ENCODE measurements at places on chromosomes 11 and 22.
A peak's percentile ranks its signal among the peaks of the same experiment; 100 is the strongest.

GRCh38 chr11:122809866-122810265 is 28.4 kb upstream of the CRTAM start:
- DNase-seq, result no peak

GRCh38 chr11:86644291-86644690 is 28.1 kb downstream of the ME3 start:
- DNase-seq, result no peak

GRCh38 chr11:64040684-64041322 is 5.1 kb downstream of the FLRT1 start:
- no peak for DNase-seq

GRCh38 chr22:46747646-46748045 is 9.6 kb upstream of the CERK start:
- no peak for DNase-seq

- no peak for DNase-seq
Observed at GRCh38 chr22:45397806-45398205, 15.6 kb downstream of the SMC1B start.

DNA sequence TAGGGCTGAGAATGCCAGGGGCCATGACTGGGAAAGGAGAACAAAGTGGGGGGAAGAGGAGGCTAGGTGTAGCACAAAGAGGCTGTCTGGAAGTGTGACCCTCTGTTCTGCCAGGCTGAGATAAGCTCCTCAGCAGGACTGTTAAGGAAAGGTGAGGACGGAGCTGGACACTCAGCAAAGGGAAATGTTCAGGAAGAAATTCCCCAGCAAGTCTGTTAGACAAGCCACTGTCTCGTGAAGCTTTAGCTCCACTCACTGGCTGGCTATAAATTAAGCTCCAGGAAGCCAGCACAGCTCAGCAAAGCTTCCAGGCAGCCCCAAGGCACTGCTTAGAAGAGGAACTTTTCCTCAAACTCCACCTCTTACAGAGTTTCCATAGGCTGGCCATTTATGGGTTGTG is 181.2 kb upstream of the API5 start:
- DNase-seq, result no peak

DNA sequence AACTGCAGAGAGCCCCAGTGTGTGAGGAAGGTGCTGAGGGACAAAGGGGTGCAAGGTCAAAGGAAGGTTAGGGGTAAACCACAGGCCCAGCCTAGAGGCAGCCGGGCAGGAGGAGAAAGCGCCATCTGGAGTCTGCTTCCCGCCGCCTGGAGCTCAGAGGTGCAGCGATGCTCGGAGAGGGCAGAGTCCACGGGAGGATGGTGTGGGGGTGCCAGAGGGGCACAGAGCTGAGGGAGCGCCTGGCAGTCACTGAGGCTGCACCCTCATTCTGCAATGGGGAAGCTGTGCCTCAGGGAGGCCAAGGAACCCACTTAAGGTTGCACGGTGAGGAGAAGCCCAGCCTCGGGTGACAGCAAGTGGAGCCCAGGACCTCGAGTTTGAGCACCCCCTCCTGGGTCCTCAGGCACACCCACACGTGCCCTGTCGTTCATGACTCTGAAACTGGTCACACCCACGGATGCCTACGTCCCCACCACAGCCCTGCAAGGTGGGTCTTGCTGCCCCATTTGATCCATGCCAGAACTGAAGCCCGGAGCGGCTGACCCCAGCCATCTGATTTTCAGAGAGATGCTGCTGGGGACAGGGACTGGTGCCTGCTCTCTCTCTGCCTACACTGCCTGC is 1.6 kb downstream of the IL2RB start:
- DNase-seq, result no peak

DNA sequence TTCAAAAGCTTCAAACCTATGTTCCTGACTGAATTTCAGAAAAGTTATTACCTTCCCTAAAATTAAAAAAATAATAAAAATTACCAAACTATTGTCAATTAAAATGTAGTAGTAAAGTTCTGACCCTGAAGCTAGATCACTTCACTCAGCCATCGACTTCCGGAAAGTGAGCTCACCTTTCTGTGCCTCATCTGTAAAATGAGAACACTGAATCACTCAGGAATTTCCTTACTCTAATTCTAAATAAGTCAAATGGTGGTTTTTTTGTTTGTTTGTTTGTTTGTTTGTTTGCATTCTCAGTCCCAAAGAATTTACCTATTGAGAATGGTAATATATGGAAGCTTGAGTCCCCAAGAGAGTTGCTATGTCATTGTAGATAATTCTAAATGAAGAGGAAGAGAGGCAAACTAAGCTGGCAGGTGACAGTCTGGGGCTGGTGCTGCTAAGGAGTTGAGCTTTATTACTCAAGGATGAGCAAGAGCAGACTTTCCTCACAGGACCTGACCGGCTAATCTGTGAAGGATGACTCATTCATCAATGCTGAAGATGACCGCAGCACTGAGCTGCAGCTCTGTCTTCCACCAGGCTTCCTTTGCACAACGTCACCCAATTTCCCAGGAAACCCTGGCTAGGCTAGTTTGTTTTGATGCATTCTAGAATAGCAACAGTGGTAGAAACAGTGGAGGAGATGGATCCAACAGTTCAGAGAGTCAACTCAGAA is 248.8 kb downstream of the RAB38 start:
- peak; percentile 53 for DNase-seq

DNA sequence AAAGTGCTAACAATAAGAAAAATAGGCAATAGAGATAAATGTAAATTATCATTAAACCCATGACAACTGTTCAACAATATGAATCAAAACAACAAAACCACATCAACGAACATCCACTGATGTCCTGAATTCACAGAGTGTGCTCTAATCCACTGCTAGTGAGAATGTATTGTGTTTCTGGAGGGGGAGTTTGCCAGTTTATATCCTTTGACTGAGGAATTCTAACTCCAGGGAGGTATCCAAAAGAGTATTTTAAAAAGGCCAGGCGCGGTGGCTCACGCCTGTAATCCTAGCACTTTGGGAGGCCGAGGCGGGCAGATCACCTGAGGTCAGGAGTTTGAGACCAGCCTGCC is 1.7 kb upstream of the WEE1 start:
- no peak for DNase-seq

- DNase-seq, result no peak
Observed at GRCh38 chr11:111225881-111226280, 19.6 kb upstream of the POU2AF2 start.

GRCh38 chr11:4388221-4388620 is 5.3 kb downstream of the TRIM21 start:
- DNase-seq, result no peak

DNA sequence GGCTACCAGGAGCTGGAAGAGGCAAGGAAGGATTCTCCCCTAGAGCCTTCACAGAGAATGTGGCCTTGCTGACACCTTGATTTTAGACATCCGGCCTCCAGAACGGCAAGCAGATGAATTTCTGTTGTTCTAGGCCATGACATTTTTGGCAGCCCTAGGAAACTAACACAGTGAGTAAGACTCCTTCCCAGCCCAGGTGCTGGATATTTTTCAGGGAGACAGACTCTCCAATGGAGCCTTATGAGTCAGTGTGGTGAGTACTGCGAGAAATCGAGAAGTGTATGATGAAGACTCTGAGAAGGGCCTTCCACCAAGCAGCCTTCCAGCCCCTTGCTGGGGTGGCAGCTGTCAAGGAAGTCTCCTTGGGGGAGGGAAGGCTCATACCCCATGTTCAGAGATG is 114.4 kb downstream of the OSBP2 start:
- no peak for DNase-seq

GRCh38 chr11:119808407-119809185 is 79.6 kb upstream of the NECTIN1 start:
- no peak for DNase-seq

GRCh38 chr22:28629420-28630176 is 50.0 kb downstream of the TTC28 start:
- DNase-seq, result no peak

DNA sequence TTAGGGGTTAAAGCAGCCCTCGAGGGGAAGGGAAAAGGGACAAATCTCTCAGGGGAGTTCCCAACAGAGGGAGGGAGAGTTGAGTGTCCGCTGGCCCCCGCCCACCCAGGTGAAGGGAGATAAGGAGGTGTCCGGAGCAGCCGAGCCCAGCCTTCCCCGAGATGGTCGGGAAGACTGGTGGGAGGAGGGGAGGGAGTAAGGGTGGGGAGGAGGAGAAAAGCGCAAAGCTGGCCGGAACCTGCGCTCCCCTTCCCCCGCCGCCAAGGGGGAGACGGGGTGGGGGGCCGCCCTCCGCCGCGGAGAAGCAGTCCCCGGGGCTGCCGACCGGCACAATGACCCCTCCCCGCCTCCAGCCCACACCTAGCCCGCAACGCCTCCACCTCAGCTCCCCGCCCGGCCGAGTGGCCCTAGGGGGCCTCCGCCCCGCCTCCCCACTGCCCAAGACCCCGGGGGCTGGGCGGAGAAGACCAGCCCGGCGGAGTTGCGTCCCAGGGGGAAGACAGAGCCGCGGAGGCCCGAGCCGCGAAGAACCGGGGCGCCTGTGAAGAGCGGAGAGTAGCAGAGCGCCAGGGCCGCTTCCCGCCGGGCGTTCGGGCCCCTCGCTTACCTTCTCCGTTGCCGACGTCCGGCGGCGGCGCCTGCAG is 479 bp downstream of the RSF1 start:
- no peak for DNase-seq

- no peak for DNase-seq
Observed at GRCh38 chr11:119347242-119347641, 737 bp upstream of the MFRP start.

- no peak for DNase-seq
Observed at GRCh38 chr11:2097356-2097997, 41.7 kb downstream of the IGF2 start.

DNA sequence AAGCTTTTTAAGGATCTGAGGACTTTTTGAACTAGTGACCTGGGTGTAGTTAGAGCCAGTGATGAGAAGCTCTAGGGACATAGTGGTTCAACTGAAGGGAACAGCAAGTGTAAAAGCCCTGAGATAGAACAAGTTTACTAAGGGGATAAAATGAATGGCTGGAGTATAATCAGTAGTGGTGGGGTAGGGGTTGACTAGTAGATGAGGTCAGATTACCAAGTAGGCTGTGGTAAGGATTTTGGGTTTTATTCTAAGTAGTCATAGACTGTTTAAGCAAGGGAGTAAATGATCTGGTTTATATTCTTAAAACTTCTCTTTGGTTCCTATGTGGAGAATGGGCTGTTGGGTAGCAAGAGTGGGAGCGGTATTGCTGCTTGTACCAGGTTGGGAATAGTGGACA is 15.3 kb downstream of the TRIM44 start:
- no peak for DNase-seq

- no peak for DNase-seq
Observed at GRCh38 chr22:22166941-22167713, 77.5 kb upstream of the VPREB1 start.

DNA sequence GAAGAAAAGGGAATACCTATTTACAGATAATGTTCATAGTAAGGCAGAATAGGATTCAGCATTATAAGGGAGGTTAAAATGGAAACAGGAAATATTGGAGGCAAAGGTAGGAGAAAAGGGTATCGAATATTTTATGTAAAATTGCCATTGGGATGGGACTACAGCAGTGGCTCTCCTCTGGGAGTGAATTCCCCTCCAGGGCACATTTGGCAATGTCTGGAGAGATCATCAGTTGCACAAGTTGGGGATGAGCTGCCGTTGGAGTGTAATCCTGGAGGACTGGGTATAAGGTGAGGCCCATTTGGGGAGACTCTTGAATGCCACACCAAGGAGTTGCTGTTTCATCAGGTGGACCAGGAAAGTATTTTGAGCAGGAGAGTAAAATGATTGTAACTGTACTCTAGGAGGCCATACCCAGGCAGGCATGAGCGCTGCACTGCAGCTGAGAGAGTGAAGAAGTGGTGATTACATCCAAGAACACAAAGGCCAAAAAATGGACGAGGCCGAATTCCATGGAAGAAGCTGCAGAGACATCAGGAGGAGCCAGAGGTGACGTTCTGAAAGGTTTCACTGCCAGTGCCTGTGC is 8.7 kb upstream of the ACRV1 start:
- DNase-seq, result no peak

DNA sequence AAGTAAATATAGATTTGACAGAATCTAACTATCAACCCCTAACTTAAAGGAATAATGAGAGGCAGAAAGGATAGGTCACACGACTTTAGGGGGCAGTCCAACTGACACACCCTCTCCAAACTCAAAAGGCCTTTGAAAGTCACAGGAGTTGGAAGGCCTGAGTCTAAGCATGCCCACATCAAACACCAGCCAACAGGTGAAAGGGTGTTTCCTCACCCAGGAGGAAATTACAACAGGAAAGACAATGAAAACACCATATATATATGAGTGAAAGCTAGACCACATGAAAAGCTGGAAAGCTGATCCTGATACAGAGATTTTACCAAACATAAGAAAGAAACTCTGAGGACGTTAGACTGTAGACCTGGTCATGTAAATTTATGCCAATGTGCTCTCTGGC is 10.5 kb upstream of the DEPDC7 start:
- no peak for DNase-seq

GRCh38 chr11:81725701-81726100 is 1008.0 kb downstream of the FAM181B start:
- no peak for DNase-seq

DNA sequence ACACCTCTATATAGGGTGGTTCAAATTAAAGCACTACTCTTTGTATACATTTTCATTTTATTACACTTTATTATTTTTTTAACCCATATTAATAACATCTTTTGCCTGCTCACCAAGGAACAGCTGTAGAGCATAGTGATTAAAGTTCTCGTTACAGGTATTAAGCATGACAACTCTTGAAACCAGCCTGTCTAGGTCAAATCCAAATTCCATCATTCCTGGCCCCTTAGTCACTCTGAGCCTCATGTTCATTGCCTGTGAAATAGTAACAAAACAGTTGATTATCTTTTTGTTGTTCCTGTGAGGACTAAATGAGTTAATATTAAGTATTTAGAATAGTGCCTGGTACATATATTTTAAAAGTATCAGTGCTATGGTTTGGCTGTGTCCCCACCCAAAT is 334.5 kb downstream of the RAB38 start:
- no peak for DNase-seq

DNA sequence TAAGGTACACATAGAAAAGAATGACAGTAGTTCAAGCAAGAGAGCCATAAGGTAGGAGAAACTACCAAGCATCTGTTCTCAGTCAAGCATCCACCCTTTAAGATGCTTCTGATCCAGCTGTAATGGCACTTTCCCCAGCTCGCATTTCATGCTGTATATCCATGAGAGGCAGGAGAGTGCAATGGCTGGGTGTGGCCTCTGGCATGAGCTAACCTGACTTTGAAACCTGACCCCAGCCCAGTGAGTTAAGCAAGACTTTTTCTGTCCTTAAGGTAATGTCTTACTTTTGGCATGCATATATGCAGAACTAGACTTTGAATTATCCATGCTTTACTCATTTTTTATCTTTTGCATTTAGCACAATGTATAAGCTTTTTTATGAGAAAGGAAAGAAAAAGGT is 79.8 kb upstream of the CNTN5 start:
- DNase-seq, result no peak
